Activated CD4-positive, alpha-beta T cell treated with anti-CD3 and anti-CD28 coated beads, Interleukin-2, amount 10 ng/mL, durations not matched to agents 7 days and 5 days (primary cell): ENCODE measurements at places on chromosomes 12 and 14.
A peak's percentile ranks its signal among the peaks of the same experiment; 100 is the strongest.

DNA sequence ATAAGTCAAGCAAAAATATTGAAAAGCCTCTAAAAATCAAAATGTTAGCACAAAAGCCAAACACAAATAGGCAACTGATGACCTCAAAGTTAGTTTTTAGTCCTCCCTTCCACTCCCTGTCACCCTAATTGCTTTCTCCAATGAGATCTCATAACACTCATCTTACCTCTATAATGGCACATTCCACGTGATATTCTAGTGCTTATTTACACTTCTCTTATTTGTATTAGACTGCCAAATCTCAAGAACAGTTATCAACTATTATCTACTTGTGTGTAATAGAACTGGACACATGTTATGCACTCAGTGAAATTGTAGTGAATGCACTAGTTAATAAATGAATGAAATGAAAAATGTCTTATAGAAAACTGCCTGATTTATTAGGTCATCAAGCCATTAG, 55.5 kb upstream of the AVPR1A start:
- DNase-seq, result no peak

DNA sequence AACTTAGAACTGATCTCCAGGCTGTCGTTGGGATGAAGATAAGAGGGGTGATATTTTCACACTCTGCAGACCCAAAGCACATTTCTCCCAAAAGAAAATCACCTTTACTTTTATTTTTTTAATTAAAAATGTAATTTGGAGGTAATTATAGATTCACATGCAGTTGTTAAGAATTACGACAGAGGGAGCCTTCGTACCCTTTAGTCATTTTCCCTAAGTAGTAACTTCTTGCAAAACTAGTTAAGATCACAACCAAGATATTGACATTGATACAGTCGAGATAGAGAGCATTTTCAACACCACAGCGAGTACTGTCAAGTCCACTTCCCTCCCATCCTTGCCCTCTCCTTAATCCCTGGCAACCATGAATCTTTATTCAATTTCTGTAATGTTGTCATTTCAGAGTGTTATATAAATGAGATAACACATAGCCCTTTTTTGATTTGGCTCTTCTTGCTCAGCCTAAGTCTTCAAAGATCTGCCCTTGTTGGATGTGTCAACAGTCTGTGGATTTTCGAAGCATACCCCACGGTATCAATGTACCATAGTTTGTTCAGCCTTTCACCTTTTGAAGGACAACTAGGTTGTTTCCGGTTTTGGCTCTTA, 39.6 kb downstream of the DNAH10 start:
- DNase-seq, result no peak

GRCh38 chr12:58554522-58555157, 365.7 kb downstream of the LRIG3 start:
- DNase-seq, result no peak

GRCh38 chr12:1579651-1580435, 14.5 kb downstream of the FBXL14 start:
- DNase-seq, result no peak

GRCh38 chr14:74985028-74985310, 17.8 kb upstream of the EIF2B2 start:
- no peak for DNase-seq

DNA sequence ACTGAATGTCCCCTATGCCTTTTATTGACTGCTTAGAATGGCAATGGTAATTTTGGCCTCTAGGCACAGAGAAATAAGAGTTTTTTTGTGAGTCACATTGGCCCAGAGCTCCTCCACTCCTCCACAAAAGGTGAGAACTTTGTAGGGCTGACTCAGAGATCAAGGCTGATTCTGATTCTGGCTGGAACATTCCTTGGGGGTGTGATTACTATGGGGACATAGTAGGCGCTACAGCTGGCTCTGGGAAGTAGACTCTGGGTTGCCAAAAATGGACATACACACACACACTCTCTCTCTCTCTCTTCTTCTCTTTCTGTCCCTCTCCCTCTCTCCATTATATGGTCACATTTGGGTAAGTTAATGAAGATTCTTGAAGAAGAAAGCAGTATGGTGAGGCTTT, 174.6 kb upstream of the DDHD1 start:
- DNase-seq, result no peak

GRCh38 chr12:126262829-126263228, 1197.6 kb downstream of the AACS start:
- DNase-seq, result no peak

- peak; percentile 57 for DNase-seq
Measured at GRCh38 chr14:71403656-71404055, 496.4 kb downstream of the PCNX1 start.

GRCh38 chr12:106287364-106287763, 15.2 kb upstream of the TCP11L2 start:
- no peak for DNase-seq

DNA sequence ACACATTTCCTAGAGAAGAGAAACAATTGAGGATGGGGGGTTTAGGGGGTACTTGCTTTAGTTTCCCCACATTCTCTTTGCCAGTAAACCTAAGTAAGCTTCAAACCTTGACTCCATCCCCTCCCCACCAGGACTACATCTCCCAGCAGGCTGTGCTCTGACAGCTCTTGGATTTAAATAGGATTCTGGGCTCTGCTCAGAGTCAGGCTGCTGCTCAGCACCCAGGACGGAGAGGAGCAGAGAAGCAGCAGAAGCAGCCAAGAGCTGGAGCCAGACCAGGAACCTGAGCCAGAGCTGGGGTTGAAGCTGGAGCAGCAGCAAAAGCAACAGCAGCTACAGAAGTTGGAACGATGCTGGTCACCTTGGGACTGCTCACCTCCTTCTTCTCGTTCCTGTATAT, 20.6 kb downstream of the RDH12 start:
- DNase-seq, result no peak

DNA sequence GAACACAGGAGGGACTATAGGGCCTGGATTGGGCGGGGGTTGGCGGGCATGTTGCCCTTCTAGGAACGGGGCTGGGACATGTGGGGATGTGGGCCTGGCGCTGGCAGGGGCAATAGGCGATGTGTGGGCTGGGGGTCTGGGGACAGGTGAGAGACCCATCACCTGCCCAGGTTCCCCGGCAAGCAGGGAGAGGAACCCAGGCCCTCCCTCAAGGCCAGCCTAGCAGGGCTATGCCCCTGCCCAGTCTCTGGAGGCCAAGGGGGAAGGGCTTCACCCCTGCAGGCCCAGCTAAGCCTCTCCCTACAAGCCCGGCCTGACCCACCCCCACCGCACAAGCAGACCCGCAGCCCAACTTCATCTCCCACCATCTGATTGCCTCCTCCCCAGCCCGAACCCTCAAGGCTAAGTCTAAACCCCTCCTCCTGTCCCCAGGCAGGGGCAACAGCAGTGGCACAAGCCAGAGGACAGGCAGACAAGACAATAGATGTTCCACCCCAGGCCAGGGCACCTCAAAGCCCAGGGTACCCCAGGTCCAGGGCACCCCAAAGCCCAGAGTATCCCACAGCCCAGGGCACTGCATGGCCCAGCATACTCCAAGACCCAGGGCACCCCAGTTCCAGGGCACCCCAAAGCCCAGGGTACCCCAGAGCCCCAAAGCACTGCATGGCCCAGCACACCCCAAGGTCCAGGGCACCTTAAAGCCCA, 6.5 kb downstream of the JAG2 start:
- DNase-seq, result no peak

- DNase-seq, result no peak
Measured at GRCh38 chr12:58811346-58811745, 109.0 kb downstream of the LRIG3 start.

DNA sequence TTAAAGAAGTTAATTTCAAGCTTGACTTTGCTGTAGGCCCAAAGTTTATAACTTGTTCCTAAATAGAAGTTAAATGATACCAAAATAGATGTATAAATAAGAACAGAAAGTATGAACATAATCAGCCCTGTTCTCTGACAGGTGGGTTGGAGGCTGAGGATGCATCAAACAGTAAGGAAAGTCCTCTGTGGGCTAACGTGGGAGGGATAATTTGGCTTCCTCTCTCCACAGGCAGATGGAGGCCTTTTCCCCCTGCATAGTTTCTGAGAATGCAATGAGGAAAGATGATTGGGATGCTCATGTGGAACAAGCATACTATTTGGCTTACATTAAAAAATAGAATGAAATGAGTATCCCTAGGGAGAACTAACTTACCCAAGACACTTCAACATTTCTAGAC, 56.5 kb downstream of the GARIN6 start:
- DNase-seq, result no peak

GRCh38 chr12:116559162-116559935, at the start of gene MAP1LC3B2:
MAP1LC3B2 (plus strand) TSS chr12:116559381; CDS start chr12:116575943, 16,562 bp downstream.
- peak; percentile 94 for DNase-seq

- no peak for DNase-seq
Measured at GRCh38 chr14:67883717-67884116, 64.1 kb downstream of the RAD51B start.

DNA sequence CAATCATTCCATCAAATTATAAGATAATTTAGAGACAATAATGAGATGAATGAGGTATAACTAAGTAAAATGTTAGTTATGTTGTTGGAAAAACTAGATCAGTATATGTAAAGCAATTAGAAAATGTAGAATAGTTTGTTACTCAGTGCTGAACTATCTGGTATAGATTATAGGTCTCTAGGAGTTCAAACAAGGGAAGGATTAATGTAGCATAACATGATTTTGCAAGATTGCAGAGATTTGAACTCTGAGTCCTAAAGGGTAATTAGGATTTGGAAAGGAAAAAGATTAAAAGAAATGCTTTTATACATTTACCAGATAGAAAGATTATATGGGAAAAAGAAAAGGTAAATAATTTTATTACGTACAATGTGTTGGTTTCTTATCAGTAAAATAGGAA, 246.3 kb downstream of the KCNC2 start:
- DNase-seq, result no peak

DNA sequence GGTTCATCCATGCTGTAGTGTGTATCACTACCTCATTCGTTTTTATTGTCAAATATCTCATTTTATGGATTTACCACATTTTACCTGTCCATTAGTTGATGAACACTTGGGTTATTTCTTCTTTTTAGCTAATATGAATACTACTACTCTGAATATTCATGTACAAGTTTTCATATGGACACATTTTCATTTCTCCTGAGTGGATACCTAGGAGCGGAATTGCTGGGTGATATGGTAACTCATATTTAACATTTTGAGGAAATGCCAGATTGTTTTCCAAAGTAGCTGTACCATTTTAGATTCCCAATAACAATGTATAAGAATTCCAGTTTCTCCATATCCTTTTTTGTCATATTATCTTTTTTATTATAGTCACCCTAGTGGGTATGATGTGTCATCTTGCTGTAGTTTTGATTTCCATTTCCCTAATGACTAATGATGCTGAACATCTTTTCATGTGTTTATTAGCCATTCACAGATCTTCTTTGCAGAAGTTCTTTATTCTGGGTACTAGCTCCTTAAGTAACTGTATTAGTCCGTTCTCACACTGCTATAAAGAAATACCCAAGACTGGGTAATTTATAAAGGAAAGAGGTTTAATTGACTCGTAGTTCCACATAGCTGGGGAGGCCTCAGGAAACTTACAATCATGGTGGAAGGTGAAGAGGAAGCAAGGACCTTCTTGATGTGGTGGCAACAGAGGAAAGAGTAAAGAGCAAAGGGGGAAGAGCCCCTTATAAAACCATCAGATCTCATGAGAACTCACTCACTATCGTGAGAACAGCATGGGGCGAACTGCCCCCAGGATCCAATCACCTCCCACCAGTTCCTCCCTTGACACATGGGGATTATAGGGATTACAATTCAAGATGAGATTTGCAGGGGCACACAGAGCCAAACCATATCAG, 11.9 kb downstream of the NRDE2 start:
- DNase-seq, result no peak

DNA sequence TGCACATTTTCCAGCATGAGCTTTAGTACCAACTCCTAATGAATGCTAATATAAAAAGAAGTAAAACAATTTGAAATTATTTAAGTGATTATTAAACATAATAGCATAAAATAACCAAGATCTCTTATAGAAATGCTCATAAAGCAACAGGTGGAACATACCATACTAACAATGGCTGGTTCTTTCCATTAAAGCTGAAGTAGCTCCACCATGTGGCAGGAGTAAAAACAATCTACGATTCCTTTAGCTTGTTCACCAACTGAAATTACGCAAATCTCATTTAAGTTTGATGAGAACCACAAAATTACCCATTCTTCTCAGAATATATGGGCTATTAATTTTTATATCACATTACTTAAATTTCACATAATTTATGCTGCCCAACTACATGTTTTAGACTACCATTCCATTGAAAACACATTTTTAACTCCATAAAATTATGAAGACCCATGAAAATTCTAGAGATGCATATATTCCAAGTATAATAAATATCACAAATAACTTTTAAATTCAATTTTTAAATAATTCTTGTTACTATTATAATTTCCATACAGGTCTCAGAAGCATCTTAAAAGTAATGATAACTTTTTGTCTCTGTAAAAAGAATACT, 213.6 kb downstream of the DAD1 start:
- no peak for DNase-seq

DNA sequence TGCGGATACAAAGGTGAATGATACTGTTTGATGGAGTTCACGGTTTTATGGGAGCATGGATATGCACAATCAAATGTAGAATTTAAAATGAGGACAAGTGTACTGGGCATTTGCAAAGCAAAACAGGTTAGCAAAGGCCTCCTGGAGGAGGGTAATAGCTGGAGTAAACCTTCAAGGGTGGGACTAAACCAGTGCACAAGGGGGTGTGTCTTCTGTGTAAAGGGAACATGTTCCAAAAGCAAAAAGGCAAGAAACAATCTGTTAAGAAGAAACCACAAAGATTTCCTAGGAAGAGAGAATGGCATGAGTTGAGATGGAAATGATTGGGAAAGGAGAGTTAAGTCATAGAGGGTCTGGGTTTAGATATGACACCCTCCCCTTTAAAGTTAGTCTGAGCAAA, 109.2 kb upstream of the SLCO1C1 start:
- DNase-seq, result no peak

DNA sequence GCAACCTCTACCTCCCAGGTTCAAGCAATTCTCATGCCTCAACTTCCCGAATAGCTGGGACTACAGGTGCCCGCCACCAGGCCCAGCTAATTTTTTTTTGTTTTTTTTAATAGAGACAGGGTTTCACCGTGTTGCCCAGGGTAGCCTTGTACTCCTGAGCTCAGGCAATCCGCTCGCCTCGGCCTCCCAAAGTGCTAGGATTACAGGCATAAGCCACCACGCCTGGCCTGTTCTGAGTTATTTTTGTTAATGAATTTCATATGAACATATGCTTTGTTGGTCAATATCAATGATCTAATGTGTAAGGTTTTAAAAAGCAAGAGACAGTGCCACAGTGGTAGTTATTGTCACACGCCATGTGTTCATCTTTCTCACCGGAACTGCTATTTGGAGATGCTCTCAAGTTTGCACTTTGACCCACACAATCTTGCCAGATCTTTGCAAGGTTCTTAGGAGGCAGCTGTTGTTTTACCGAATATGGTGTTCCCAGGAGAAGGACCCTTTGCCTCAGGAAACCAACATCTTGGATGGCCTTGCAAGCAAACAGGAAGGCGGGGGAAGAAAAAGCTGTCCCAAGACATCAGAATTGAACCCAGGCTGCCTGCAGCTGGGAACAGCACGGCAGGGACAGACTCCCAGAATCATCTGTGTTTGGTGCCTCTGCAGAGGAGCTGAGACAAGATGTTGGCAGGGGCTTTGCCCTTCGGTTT, 30.0 kb downstream of the GALNT16 start:
- DNase-seq, result no peak
